Renal pelvis (tissue), 12 donors: ENCODE measurements at places on chromosomes 2 and 18. TPM values are rescaled to one million over a fixed set of nuclear protein-coding genes. Genes with fewer than 3 reads are reported as not detected.
A peak's percentile ranks its signal among the peaks of the same experiment; 100 is the strongest.

Gene ELMOD3
- polyA plus RNA-seq = 38.0 TPM

Gene C2orf78
- polyA plus RNA-seq = not detected

Gene ASPRV1
- polyA plus RNA-seq = 4.3 TPM

Gene POTEF
- 0.70 TPM for polyA plus RNA-seq

Gene SERPINB12
- not detected for polyA plus RNA-seq

Gene SGPP2
- polyA plus RNA-seq = 19.3 TPM

Gene AMER3
- not detected for polyA plus RNA-seq

Gene CHRNG
- polyA plus RNA-seq = 0.87 TPM

GRCh38 chr2:159933727-159934049, 128.7 kb downstream of the PLA2R1 start:
- DNase-seq = no peak

- no peak for DNase-seq
Measured at GRCh38 chr2:150449856-150450255, 37.6 kb downstream of the RND3 start.

DNA sequence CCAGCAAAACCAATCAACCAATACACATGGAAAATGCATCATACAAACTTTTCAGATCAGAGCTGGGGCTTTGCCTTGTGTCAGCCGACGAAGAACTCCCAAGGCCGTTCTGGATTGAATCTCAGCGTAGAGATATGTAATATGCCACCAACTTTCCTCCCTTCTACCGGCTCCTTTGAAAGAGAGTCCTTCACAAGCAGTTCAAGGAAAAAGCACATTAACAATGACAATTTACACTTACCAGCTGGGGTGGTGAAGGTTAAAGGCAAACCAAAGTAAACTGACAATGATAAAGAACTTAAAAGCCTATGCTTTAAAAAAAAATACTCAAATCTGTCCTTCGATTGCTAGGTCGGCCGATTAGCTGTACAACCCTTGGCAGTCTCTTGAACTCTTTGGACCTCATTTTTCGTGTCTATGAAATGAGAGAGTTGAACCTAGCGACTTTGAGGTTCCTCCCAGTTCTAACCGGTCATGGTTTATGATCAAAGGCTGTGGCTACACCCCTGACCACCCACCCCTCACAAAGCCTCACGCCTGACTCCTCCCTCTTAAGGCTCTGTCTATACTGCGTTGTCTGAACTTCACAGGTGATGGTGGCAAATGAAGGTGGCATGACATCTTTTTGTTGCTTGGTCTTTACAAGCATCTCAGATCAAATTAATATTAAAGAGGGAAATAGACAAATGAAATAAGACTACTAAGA, 46.2 kb downstream of the BCL2 start:
- peak; percentile 58 for DNase-seq

DNA sequence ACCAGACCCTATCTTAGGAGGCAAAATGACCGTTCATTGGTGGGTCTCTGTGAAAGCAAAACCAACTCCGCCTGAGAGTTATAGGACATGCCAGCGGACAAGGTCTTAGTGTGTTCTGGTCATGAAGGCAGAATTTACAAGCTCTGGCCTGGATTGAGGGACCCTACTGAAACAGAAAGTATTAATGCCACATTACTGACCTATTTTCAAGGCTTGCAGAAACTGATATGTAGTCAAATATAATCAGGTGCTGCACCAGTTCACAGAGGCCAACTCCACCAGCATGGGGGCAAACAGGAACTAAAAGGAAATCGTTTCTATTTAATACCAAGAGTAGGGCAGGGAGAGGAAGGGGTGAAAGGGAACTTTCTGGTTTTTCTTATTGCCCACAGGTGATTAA, 19.7 kb downstream of the TYMS start:
- DNase-seq = no peak

DNA sequence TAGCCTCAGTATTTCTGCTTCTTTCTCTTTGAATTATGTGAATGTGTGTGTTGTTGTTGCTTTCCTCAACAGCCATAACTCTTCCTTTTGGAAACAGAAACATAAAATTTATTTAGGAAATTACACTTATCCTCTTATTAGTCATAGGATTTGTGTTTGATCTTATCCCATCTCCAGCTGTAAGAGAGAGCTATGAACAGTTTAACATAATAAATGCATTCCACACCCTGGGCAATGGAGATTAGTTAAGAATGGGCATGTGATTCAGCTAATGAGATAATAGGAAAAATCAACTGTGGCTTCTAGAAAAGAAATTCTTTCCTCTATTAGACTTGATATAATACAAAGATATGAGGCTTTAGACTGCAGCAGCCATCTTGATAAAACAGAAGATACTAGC, 55.0 kb downstream of the SCN7A start:
- no peak for DNase-seq

- no peak for DNase-seq
Measured at GRCh38 chr2:241673189-241673663, 13.4 kb downstream of the DTYMK start.

- no peak for DNase-seq
Measured at GRCh38 chr2:189799531-189799930, 15.3 kb downstream of the PMS1 start.

DNA sequence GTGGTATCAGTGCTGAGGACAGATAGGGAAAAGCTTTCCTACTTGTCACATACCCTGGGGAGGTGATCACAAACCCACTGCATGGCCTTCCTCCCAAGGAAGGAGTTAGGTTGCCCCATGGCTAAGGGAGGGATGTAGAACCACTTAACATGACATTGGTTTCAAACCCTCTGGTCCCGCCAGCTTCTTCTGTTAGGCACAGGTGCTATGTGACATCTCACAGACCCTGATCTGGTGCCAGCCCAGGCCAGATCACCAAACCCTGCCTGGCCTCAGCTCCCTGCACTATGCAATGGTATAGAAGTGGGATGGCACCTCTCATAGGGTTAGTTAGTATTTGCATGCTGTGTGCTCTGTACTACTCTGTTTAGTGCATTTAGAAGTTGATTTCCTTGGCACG, 58.0 kb downstream of the TCF7L1 start:
- no peak for DNase-seq

GRCh38 chr2:50597206-50597605, 434.7 kb downstream of the NRXN1 start:
- DNase-seq = no peak

DNA sequence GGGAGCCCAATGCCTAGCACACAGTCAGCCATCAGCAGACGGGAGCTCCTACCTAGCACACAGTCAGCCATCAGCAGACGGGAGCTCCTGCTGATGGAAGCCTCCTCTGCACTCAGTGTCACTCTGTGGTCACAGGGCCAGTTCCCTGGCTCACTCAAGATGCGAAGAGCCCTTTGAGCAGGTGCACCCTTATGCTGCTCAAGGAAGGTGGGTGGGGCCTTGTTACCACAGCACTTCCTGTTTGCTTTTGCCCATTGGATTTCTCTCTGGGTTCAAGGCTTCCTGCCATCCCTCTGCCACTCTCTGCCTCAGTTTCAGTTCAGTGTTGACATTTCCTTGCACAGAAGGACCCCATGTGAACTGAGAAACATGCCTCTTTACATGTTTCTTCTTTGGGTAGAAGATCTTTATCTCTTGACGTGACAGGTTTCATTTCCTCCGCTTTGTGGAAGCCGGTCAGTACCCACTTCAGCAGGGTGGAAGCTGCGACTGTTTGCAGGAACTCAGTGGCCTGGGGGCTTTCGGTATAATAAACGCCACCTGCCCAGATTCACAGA, 11.6 kb downstream of the TRIB2 start:
- no peak for DNase-seq

- no peak for DNase-seq
Measured at GRCh38 chr18:77314952-77315351, 65.3 kb downstream of the GALR1 start.
